KBM-7 (cell line): ENCODE measurements at places on chromosomes 3 and 15.

- DNase-seq, result peak; percentile 18
These were observed 7.0 kb downstream of the CCR2 start for GRCh38 chr3:46360907-46361306.

GRCh38 chr3:4284865-4285264, 18.3 kb upstream of the SETMAR start:
- no peak for DNase-seq

DNA sequence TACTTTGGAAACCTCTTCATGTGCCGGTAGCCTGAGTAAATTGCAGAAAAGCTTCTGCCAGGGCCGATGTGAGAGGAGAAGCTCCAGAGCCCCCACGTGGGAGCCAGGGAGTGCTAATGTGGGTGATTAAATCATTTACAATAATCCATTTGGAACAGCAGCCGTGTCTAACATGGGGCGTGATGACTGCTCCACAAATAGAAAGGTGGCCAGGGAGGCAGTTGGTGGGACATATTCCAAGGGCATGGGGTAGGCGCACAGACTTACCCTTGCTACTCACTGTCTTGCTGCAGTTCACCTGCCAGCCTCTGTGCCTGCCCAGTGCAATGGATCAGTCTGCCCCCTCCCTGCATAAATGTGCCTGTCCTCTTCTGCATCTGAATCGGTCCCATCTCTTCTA, 39.3 kb upstream of the INSYN1 start:
- no peak for DNase-seq

DNA sequence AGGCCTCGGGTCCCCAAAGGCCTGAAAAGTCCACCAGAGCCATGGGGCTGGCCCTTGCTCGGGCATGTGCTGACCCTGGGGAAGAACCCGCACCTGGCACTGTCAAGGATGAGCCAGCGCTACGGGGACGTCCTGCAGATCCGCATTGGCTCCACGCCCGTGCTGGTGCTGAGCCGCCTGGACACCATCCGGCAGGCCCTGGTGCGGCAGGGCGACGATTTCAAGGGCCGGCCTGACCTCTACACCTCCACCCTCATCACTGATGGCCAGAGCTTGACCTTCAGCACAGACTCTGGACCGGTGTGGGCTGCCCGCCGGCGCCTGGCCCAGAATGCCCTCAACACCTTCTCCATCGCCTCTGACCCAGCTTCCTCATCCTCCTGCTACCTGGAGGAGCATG, 1.2 kb downstream of the CYP1A2 start:
- no peak for DNase-seq

DNA sequence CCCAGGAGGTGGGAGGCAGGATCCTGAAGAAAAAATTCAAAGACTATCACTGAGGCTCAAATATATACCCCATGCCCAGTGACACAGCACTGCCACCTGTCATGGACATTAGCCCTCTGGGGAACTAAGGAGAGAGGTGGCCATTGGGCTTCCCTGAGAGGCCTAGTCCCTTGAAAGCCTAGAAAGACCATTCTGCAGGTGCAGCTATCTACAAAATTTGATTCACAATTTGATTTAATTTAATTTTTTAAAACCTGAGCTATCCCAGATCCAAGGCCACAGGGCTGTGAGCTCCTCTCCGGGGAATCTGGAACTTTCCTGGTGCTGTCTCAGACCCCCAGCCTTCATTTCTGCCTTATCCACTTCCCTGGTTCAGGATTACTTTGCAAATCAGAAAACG, 16.9 kb upstream of the KLHL24 start:
- DNase-seq, result no peak

- no peak for DNase-seq
These were observed 382.4 kb downstream of the SHQ1 start for GRCh38 chr3:72465853-72466252.

- DNase-seq, result no peak
These were observed 4.6 kb downstream of the LSG1 start for GRCh38 chr3:194667363-194667762.

GRCh38 chr3:50502584-50503423, 630 bp downstream of the CACNA2D2 start:
- no peak for DNase-seq

DNA sequence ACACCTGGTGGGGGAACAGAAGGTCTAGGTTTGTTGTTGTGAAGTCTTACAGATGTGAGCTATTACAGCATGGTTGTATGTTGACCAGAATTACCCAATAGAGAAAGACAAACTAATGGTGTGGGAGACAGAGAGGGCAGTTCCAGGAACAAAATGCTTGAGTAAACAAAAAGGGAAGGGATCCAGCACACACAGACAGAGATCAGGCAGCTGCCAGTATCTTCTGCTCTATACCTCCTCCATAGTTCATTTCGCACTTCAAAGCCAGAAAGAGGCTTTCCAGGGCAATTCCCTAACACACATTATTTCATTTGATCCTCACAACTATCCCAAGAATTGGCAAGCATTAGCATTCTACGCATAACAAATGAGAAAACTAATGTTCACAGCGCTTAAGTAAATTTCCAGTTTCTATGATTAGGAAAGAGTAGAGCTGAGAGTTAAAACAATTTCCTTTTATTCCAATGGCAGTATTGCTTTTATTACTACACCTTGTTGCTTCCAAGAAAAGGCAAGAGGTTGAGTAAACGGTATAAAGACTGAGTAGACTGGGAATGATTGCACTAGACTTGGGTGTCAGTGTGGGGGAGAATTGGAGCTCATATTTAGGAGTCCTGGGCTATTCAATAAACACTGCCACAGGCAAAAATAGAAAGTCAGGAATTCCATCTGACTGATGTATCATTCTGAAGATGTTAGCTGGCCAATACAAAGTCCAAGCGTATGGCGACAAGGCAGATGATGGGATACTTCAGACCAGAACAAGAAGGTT, 39.7 kb upstream of the ZNF280D start:
- DNase-seq, result peak; percentile 42

DNA sequence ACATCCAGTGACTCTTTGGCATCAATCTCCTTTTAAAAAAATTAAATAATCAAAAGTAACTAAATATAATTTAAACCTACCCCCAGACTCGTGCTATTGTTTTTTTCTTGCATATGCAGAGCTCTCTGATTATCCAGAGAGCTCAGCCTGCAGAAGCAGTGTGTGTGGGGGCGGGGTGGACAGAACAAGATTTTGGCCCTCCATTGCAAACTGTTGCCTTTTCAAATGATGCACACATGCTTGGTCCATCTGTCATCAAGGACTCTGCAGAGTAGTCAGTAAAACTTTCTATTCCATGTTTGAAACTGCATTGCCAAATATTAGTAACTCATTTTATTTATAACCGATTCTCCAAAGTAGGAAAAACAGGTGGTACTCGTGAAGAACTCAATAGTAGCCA, 28.6 kb upstream of the STXBP5L start:
- no peak for DNase-seq

- no peak for DNase-seq
These were observed 80.1 kb downstream of the LEKR1 start for GRCh38 chr3:156906275-156906674.

DNA sequence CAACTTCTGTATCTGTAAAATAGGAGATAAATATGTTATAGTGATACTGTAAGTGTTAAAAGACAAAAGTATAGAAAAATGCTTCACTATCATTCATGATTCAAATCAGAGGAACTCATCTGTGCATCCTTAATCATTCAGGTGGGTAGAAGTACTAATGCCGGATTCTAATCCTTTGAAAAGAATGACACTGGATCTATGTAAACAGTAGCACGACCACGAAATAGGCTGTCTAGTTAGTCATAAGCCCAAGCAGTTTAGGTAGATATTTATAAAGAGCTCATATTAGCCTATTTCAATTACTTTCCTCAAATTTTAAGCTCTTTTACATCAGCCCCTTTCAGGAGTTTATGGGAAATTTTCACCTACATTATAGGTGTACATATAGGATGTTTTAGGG, 437.9 kb downstream of the SOX2 start:
- no peak for DNase-seq
